Activated CD4-positive, alpha-beta T cell treated with anti-CD3 and anti-CD28 coated beads, Interleukin-10, Interleukin-2, amounts not matched to agents 100 ng/mL and 50 ng/mL, durations not matched to agents 16 hours and 8 hours (primary cell): ENCODE measurements at places on chromosomes 2 and 18.

DNA sequence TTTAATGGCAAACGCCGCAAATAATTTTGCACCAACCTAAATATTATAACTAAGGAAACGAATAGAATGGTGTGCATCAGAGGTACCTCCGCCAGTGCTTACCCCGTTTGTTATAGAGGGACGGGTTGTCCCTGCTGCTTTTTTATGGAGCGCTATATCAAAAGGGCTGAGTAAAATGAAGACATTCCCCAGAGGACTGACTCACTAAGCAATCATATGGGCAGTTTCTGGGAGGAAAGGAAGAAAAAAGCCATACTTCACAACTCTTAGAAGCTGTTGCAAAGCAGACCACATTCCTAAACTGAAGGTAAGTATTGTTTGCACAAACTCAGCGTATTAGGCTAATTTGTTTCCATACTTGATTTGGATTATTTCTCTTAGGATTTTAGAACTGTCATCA, 12.9 kb downstream of the ID2 start:
- DNase-seq = no peak

DNA sequence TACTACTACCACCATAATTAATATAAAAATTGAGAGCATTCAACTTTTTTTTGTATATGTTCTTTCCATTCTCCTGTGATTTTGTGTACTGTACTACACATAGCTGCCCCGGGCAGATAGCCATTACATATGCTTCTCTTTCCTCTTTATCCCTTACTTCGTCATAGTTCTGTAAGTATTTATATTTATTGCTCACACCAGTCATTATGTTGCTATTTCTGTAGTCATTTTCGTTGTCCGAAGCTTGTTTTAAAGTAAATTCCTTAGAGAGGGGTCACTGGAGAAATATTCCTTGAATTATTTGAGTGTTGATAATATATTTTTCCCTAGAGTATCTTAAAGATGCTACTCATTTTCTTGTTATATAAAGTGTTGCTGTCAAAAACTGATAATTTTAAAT, 144.0 kb downstream of the CLIP4 start:
- no peak for DNase-seq

DNA sequence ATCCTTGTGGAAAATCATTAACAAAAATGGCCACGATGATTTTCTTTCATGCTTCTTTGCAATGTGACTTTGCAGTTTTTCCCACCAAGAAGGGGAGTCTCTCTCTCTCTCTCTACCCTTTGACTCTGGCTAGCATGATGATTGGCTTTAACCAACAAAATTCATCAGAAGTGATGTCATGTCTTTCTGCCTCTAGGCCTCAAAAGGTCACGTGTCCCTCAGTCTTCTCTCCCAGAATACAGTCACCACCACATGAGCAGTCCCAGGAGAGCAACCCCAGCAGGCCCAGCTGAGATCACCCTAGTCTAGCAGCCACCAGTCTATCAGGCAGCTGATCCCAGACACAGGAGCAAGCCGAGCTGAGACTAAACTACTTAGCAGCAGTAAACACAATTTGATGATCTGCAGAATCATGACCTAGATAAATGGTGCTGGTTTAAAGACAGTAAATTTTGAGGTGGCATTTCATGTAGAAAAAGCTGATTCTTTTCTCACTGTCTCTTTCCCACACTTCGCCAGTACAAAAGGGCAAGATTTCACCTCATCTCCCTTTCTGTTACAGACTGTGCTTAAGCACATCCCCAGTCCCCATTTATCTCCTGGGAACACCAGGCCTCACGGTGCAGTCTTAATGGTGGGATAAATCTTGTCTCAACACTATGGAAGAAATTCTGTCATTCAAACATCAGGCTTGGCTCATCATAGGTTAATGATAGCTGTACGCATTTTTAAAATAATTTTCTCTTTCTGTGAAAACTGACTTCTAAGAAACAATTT, 132.7 kb downstream of the SCG2 start:
- no peak for DNase-seq

DNA sequence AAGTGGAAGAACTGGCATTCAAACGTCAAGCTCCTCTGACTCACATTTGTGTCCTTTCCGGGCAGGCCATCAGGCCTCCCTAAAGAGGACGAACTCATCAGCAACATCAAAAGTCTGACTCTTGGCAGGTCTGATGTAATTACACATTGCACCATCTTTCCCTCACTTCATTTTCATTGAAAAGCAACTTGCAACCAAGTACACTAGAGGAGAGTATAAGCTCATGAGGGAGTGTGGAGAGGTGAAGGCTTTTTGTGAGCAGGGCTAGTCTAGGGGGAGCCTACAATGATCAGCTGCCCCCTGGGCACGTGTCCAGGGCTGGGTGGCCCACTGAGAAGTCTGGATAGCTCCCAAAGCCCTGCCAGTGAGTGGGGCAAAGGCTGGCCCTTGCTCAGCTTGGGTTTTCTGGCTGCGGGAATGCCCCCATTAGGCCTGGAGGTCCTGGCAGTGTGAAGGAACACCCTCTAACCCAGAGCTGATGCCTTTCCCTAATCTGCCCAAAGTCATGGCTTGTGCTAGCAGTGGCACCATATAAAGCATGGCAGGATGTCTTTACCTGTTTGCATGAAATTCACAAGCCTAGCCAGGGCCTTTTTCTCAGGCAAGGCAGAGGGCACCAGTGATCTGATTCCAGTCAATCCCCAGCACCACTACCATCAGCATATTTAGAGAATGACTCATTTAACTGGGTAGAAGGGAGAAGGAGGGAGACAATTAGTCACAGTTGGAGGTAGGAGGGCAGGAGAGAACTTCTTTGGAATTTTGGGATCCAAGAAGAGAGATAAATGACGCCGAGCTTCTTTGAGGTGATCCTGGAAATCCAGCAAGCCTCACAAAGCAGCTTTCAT, 8.5 kb upstream of the DAW1 start:
- no peak for DNase-seq

- DNase-seq = no peak
These were observed 106.7 kb upstream of the CTDP1 start for GRCh38 chr18:79572848-79573451.

GRCh38 chr2:10253596-10254372, 48.9 kb upstream of the HPCAL1 start:
- DNase-seq = no peak

DNA sequence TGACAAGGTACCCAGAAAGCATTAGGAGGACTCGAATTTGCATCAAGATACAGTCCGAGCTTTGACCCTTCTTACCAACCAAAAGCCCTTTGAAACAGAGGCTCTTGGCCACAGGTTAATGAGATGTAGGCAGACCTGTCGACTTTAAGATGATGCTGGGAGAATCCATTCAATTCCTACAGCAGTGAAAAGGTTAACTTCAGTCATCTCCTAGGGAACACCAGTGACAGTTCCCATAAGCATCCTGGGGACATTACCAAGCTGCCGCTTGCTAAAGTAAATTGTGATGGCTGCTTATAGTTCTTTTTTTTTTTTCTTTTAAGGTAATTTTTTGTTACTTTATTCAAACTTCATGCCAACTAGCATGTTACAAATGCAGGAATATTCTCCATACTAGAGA, 379.3 kb downstream of the SOX11 start:
- DNase-seq = no peak

- DNase-seq = no peak
These were observed 100.2 kb downstream of the GALNT3 start for GRCh38 chr2:165693838-165694237.

GRCh38 chr18:31634331-31634713, 42.6 kb downstream of the TTR start:
- DNase-seq = peak; percentile 50

DNA sequence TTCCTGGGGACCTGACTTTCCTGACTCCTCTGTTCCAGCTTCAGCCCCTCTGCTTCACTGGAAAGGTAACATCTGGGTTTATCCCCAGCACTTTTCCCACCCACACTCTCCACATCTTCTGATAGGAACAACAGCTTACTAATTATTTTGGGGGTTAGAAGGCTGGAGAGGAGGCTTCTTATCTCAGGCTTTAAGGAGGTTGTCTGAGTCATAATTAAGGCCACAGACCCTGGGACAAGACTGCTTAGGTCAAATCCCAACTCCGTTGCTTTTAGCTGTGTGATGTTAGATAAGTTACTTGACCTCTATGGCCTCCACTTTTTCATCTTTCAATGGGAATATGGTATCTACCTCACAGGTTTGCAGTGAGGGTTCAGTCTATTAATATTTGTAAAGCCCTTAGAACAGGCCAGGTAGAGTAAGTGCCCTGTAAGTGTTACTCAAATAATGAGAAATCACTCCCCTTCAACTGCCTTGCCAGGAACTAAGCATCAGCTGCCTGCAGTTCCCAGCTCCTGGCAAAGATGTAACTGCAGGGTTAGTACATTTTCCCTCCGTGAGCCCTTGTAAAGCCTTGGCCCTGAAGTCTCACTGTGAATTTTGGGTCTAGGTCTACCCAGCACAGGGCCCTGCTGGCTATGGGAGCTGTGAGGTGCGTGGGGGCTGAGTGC, 123.6 kb downstream of the MTX2 start:
- DNase-seq = no peak

DNA sequence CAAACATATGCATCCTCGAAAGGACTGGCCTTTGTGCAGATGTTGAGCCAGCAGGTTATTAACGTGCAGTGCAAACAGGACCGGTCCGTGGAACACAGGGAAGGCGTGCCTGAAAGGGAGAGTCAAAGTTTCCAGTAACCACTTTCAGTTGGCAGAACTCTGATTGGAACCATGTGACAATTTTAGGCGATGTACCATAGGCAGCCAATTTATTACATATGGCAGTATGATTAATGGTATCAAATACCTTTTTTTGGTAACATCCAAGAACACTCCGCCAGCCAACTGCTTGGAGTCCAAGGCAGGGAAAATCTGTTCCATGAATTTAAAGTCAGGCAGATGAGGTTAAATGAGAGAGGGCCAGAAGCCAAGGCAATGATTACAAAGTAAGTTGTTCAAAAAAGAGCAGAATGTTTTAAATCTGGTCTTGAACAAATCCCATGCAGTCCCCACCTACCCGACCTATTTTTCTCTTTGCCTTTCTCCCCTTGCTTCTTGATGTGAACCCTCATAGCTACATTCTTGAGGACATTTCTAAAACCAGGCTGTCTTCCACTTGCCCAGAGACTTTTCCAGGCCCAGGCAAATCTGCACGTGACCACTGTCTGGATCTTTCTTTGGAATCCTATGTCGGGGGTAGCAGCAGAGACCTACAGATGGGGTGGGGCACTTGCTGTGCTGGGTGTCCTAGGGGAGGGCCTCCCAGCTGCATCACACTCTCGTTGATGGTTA, 351.7 kb downstream of the HRH4 start:
- no peak for DNase-seq

GRCh38 chr2:102487761-102488462, 14.9 kb downstream of the SLC9A4 start:
- DNase-seq = no peak

DNA sequence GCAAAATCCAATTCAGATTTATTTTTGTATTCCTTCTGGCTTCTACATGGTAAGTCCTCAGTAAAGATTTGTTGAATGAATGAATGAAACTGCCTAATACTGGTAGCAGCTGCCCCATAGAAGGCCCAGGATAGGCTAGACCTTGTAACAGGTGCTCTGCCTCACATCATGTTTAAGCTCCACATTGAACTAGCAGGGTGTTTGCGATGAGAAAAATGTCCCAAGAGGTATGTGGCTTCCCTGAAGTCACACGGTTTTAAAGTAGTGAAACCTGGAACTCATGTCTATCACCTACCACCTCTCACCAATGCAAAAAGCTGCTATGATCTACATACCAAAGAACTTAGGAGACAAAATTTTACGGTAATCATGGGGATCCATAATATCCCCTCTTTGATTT, 765 bp upstream of the LHCGR start:
- DNase-seq = no peak

DNA sequence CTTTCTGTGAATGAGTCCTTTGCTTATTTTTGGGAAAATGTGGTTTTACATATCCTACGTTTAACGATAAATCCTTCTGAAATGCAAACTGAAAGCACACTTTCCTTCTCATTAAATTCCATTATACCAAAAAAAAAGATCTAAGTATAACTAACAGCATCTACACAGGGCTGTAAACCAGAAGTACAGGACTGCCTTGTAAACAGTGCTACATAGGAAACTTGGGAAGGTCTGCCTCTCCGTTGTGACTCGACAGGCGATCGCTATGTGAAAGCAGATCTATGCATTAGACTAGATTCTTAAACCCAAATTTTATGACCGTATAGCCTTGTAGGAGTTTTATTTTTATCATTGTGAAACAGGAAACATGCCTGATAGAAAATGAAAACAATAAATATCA, 690.5 kb downstream of the ARHGAP15 start:
- no peak for DNase-seq

- no peak for DNase-seq
These were observed 14.0 kb downstream of the CDC42EP3 start for GRCh38 chr2:37657471-37657870.

GRCh38 chr18:57544936-57545660, 41.4 kb downstream of the FECH start:
- DNase-seq = no peak

DNA sequence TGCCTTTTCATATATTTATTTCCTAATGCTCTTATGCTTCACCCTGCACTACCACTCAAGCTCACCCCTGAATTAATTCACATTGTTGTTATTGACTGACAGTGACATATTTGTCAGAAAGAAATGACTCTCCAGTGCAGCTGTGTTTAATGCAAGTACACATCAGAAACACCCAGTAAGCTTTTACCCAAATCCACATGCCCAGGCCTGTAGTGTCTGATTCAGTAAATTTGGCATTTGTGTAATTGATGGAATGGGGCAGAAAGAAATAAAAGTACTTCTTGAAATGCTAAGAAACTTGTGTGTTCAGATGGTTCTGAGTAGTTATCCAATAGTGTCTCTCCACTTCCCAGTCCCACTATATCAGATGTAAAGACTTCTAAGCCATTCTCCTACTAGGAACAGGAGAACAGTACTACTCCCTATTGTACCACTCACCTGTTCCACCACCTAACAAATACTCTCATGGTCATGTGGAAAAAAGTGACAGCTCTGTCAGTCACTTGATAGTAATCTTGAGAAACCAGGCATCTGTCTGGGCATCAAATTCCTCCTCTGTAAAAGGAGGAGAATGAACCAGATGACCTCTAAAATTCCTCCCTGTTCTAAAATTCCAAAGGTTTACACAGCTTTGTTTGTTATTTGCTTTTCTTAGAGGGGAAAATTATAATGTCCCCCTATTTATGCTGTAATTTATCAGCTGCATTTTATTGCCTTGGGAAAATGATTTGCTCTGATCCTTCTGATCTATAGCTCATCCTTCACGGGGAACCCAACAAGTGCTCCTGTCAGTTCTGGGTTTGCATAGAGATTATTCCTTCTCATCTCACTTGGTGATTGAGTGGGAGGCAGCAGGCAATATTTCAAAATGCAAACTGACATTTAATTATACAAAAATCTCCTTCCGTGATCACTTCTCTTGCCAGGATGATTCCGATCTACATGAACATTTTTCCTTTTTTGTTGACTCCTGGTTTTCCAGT, 70.9 kb downstream of the ZNF385B start:
- no peak for DNase-seq
